ENCODE measurements at places on chromosomes 16 and 17. TPM values are rescaled to one million over a fixed set of nuclear protein-coding genes. Genes with fewer than 3 reads are reported as not detected.
A peak's percentile ranks its signal among the peaks of the same experiment; 100 is the strongest.

The TSNAXIP1 gene
- total RNA-seq: 0.40 TPM

- H3K4me1 ChIP-seq: peaks cover 22% of the 10 kb centered on the region
- peak overlapping the region; percentile 58 for H3K27ac ChIP-seq
- H3K36me3 ChIP-seq: peaks cover 9% of the 10 kb centered on the region
- peak; percentile 48 for DNase-seq
- H3K27me3 ChIP-seq: no peaks in the 10 kb centered on the region
These were observed 86.8 kb downstream of the USP32 start for GRCh38 chr17:60305141-60305540.

DNA sequence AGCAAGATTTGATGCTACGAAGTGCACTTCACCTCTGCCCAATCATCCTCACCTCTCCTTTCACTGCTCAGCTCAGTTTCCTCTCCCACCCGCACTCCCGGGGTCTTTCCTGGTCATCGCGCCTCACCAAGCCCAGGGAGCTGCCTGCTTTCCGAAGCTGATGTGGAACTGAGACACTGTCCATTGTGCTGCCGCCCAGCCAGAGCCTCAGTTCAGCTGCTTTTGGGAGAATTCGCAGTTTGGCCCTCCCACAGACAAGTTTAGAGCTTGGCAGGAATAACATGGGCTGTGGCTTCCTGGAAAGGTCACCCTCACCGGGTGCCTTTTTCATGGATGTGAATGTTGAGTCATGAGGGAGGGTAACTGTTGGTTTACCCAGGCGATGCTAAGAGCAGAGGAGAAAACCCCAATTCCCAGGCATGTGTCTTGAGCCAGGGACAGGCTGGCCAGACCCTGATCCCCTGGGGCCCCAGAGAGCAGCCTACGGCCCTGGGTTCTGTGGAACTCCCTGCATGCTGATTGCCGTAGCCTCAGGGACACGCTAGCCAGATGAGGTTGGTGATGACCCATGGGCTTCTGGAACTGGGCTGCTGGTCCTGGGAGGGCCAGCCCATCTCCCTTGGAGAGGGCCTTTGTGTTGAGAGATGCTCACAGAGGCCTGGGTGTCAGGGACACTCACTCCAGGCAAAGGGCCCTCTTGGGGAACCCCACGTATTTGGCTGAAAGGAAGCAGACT lies 1687.5 kb downstream of the TP53TG3F start:
- no peak for DNase-seq
- H3K4me3 ChIP-seq: no peak overlapping the region
- no peaks in the 10 kb centered on the region for H3K27me3 ChIP-seq
- no peaks in the 10 kb centered on the region for H3K4me1 ChIP-seq
- H3K36me3 ChIP-seq: no peaks in the 10 kb centered on the region
- no peak overlapping the region for H3K27ac ChIP-seq

DNA sequence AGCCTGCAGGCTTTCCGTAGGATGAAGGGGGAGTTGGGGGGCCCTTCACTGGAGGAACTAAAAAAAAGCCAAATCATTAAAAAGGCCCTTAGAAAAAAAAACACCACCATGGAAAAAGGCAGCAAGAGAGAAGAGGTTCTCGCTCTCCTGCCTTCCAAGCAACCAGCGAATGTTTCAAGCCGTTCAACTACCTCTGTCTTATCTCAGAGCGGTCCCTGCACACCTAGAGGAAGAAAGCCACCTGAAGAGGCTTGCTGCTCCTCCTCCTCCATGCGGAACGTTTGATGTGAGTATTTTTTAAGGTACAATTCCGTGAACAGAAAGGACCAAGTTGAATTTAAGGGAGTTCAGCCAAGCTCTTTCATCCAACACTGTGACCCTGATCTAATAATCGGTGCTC lies 9.2 kb downstream of the NXN start:
- H3K27me3 ChIP-seq: peaks cover 36% of the 10 kb centered on the region
- no peaks in the 10 kb centered on the region for H3K36me3 ChIP-seq

GRCh38 chr17:9174779-9175574 lies 153.7 kb downstream of the NTN1 start:
- H3K4me1 ChIP-seq: no peaks in the 10 kb centered on the region
- H3K27ac ChIP-seq: no peak overlapping the region
- no peak for DNase-seq
- no peaks in the 10 kb centered on the region for H3K27me3 ChIP-seq
- no peak overlapping the region for H3K4me3 ChIP-seq

The TNP2 gene
- total RNA-seq: not detected

GRCh38 chr17:4163951-4164350 lies 21.0 kb downstream of the CYB5D2 start:
- H3K27ac ChIP-seq: no peak overlapping the region
- peaks cover 24% of the 10 kb centered on the region for H3K36me3 ChIP-seq
- no peaks in the 10 kb centered on the region for H3K27me3 ChIP-seq
- H3K4me3 ChIP-seq: no peak overlapping the region
- no peak for DNase-seq

- H3K27me3 ChIP-seq: peaks cover 36% of the 10 kb centered on the region
- no peak overlapping the region for H3K27ac ChIP-seq
- peaks cover 17% of the 10 kb centered on the region for H3K4me1 ChIP-seq
- peak; percentile 72 for DNase-seq
- no peak overlapping the region for H3K4me3 ChIP-seq
These were observed 145.3 kb downstream of the IRF8 start for GRCh38 chr16:86044241-86044671.

GRCh38 chr17:62206550-62206949 lies 141.5 kb upstream of the MED13 start:
- H3K4me3 ChIP-seq: no peak overlapping the region
- no peak overlapping the region for H3K27ac ChIP-seq
- DNase-seq: no peak
- H3K4me1 ChIP-seq: no peaks in the 10 kb centered on the region

- peaks cover 5% of the 10 kb centered on the region for H3K27me3 ChIP-seq
- no peak for DNase-seq
- no peaks in the 10 kb centered on the region for H3K36me3 ChIP-seq
- H3K4me3 ChIP-seq: no peak overlapping the region
- H3K4me1 ChIP-seq: no peaks in the 10 kb centered on the region
These were observed 64.7 kb downstream of the ABCC12 start for GRCh38 chr16:48091117-48091516.

GRCh38 chr17:51322390-51323029 lies 62.2 kb downstream of the UTP18 start:
- peaks cover 5% of the 10 kb centered on the region for H3K27me3 ChIP-seq
- H3K36me3 ChIP-seq: peaks cover 4% of the 10 kb centered on the region
- DNase-seq: no peak
- H3K27ac ChIP-seq: no peak overlapping the region
- H3K4me3 ChIP-seq: no peak overlapping the region
- H3K4me1 ChIP-seq: no peaks in the 10 kb centered on the region

DNA sequence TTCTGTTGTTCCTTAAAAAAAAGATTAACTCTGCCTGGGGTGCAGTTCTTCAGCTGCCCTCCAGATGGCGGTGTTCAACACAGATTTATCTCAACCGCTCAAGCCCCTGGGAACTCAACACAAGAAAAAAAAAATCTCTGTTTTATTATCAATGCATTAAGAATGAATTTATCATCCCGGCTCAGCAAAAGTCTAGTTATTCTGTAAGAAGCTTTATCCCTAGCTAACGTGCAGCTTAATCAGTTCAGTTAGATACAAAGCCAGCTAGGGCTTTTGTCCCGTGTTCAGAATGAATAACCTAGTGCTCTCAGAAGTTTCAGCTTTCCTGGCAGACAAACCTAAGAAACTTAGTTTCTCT lies 475.9 kb upstream of the CCL2 start:
- H3K27me3 ChIP-seq: peaks cover 22% of the 10 kb centered on the region
- no peak overlapping the region for H3K27ac ChIP-seq
- no peaks in the 10 kb centered on the region for H3K4me1 ChIP-seq
- peak; percentile 44 for DNase-seq
- no peaks in the 10 kb centered on the region for H3K36me3 ChIP-seq
- H3K4me3 ChIP-seq: no peak overlapping the region

The FOXF1 gene
- not detected for total RNA-seq

The MYH8 gene
- total RNA-seq: not detected

DNA sequence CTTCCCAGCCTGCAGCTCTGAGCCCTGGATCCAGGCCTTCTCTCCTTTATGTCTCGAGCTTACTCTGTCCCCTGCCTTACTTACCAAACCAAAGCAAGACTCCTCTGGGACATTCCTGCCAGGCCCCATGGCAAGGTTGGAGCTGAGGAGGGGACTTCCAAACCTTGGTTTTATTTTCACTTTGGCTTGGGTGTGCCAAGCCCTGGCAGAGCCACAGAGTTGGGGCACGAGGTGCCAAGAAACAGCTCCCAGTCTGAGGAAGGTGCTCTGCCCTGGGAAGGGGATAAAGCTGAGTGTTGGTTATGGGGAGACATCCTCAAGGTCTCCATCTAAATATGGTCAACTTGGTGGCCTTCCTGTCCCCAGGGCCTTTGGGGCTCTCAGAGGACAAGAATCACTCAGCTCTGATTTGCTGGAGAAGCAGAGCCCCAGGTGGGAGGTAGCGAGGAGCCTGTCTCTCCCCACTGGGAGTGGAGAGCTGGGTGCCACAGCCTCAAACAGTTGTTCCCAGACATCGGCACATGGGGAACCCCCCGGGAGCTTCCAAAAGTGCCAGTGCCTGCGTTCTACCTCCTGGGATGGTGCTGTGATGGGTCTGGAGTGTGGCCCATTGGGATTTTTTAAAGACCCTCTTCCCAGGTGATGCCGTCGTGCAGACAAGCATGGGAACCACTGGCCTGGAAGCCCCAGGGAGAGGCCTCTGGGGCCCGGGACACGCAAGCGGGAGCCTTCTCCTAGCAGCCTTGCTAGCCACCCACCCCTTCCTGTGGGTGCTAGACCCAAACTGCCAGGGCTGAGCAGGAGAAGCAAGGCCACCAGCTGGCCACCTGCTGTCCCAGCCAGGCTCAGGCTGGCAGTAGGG lies 10.3 kb downstream of the NLRC5 start:
- peaks cover 92% of the 10 kb centered on the region for H3K4me1 ChIP-seq
- peaks cover 61% of the 10 kb centered on the region for H3K36me3 ChIP-seq
- peak overlapping the region; percentile 51 for H3K4me3 ChIP-seq

GRCh38 chr17:28216052-28216451 lies 102.9 kb upstream of the TMEM97 start:
- no peaks in the 10 kb centered on the region for H3K36me3 ChIP-seq
- DNase-seq: no peak

The SOST gene
- not detected for total RNA-seq

DNA sequence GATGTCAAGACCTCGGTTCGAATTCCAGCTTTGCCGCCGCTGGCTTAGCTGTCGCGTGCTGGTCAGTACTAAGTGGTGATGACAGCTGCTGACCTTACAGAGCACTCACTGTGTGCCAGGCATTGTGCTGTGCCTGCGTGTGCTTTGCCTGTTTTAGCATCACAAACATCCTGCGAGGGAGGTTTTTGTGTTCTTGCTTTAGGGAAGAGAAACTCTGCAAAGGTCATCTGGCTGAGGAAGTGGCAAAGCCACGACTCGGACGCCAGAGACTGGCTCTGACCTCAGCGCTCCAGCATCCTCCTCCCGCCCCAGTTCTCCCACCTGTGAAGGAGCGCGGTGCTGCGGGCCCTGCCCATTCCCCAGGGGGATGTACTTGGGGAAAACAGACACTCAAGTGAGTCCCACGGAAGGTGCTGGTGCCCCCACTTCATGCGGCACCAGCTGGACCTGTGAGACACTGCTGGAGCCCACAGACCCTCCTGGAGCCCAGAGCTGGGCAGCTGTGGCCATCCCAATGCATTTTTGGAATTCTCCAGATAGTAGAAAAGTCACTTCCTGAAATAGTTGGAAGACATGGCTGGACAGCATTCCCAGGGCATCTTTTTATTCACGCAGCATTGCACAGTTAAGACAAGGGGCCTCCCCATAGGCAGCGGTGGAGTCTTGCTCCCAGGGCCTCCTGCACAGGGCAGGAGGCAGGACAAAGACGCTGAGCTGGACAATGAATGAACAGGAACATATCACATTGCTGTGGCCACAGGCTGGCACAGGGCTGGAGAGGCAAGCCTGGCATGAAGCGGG lies 20.0 kb upstream of the HERPUD1 start:
- H3K36me3 ChIP-seq: no peaks in the 10 kb centered on the region
- no peak overlapping the region for H3K27ac ChIP-seq
- peaks cover 34% of the 10 kb centered on the region for H3K4me1 ChIP-seq
- no peak overlapping the region for H3K4me3 ChIP-seq
- no peaks in the 10 kb centered on the region for H3K27me3 ChIP-seq
- DNase-seq: no peak
